ENCODE measurements at places on chromosomes 7 and 10.
A peak's percentile ranks its signal among the peaks of the same experiment; 100 is the strongest.

DNA sequence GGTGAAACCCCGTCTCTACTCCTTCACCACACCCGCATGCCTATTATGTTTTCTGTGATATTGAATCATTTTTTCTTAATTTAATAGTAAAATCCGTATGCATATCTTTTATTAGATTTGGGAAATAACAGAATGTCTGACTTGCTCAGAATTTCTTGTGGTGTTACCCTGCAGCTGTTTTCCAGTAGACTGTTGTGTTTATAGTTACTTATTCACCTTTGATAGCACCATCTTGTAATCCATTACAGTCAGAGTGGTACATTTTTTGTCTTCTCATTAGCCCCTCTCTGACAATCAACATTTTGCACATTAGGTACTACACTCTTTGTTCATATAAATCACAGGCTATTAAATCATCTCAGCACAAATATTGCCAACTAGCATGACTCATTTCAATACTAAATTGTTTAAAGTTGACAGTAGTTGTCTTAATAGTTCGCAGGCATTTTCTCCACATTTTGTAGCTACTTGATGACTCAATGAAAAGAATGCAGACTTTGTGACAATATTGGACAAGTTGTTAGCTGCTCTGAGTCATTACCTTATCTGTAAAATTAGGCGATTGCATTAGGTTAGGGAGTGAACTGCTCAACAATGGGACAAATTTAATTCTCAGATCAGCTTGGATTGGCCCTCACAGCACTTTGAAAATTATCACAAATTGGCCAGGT lies 17.8 kb upstream of the SLC16A12 start:
- peak; percentile 96 for DNase-seq

GRCh38 chr7:90994601-90995000 lies 269.6 kb upstream of the FZD1 start:
- DNase-seq = no peak

GRCh38 chr10:13893926-13894325 lies 307.2 kb downstream of the PRPF18 start:
- no peak for DNase-seq

DNA sequence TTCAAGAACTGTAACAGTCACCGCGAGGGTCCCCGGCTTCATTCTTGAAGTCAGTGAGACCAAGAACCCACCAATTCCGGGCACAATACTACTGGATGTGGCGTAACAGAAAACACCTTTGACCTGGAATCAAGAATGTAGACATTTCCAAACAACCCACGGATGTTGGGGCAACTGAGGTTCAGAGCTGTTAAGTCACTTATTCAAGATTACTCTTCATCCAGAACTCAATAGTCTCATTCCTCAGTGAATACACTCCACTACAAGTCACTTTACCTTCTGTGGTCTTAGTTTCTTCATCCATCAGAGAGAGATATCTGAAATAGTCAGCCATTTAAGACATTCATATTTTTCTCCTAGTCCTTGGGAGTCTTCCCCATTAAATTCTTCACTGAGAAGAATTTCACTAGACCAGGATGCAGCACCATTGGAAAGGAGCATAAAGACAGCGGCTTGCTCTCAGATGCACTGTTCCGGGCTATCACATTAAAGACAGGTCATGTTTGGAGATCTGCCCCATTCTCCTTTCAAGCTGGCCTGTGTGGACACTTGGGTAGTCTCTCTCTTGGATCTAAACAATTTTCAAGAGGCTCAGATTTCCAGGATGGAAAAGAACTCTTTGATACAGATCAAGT lies 32.3 kb upstream of the ARID5B start:
- DNase-seq = no peak

- DNase-seq = peak; percentile 43
Measured at GRCh38 chr10:123135415-123136141, at the start of gene HMX3. TSS of gene HMX3 (plus strand) at chr10:123135970. CDS start at chr10:123136051, 81 bp downstream.
